Smooth muscle cell of the pulmonary artery (primary cell): ENCODE measurements at places on chromosomes 2 and 18. TPM values are rescaled to one million over a fixed set of nuclear protein-coding genes. Genes with fewer than 3 reads are reported as not detected.

HS1BP3 gene
- total RNA-seq, result 29.2 and 34.1 TPM in 2 replicates

LHCGR gene
- not detected in 2 replicates for total RNA-seq

FBXO15 gene
- 0.65 and 0.73 TPM in 2 replicates for total RNA-seq

APCDD1 gene
- 0.96 and 8.2 TPM in 2 replicates for total RNA-seq

ABHD1 gene
- total RNA-seq, result 0.13 and 0.20 TPM in 2 replicates

RNF138 gene
- total RNA-seq, result 17.3 and 22.0 TPM in 2 replicates

CYP26B1 gene
- 1.1 and 4.9 TPM in 2 replicates for total RNA-seq

ACOXL gene
- total RNA-seq, result not detected in 2 replicates

TRABD2A gene
- 4.0 and 4.7 TPM in 2 replicates for total RNA-seq

LRATD1 gene
- 0.07 and 0.13 TPM in 2 replicates for total RNA-seq

B3GNT7 gene
- 0.52 and 1.1 TPM in 2 replicates for total RNA-seq

RAX gene
- not detected in 2 replicates for total RNA-seq

UGT1A8 gene
- 0.17 TPM in 1 of 2 replicates, not detected in the other for total RNA-seq

SPDYA gene
- total RNA-seq, result 0.83 and 0.91 TPM in 2 replicates

VWC2L gene
- total RNA-seq, result not detected in 2 replicates

HK2 gene
- 113 and 133 TPM in 2 replicates for total RNA-seq

SEPTIN10 gene
- total RNA-seq, result 96.1 and 111 TPM in 2 replicates

GAL3ST2 gene
- 0.33 and 0.46 TPM in 2 replicates for total RNA-seq

HRH4 gene
- 0.07 and 0.17 TPM in 2 replicates for total RNA-seq

RNF181 gene
- 123 and 125 TPM in 2 replicates for total RNA-seq

CCDC68 gene
- 4.4 and 15.1 TPM in 2 replicates for total RNA-seq
